ENCODE measurements at places on chromosomes 5 and 9. TPM values are rescaled to one million over a fixed set of nuclear protein-coding genes. Genes with fewer than 3 reads are reported as not detected.

WWC1 gene
- 3.1 TPM for total RNA-seq

PFN3 gene
- not detected for total RNA-seq

SPTLC1 gene
- total RNA-seq, result 76.2 TPM

MLANA gene
- not detected for total RNA-seq

IL7R gene
- total RNA-seq, result 14.0 TPM

CCL27 gene
- total RNA-seq, result not detected
